NCI-H1417 (cell line): ENCODE measurements at places on chromosomes 3 and 15.

DNA sequence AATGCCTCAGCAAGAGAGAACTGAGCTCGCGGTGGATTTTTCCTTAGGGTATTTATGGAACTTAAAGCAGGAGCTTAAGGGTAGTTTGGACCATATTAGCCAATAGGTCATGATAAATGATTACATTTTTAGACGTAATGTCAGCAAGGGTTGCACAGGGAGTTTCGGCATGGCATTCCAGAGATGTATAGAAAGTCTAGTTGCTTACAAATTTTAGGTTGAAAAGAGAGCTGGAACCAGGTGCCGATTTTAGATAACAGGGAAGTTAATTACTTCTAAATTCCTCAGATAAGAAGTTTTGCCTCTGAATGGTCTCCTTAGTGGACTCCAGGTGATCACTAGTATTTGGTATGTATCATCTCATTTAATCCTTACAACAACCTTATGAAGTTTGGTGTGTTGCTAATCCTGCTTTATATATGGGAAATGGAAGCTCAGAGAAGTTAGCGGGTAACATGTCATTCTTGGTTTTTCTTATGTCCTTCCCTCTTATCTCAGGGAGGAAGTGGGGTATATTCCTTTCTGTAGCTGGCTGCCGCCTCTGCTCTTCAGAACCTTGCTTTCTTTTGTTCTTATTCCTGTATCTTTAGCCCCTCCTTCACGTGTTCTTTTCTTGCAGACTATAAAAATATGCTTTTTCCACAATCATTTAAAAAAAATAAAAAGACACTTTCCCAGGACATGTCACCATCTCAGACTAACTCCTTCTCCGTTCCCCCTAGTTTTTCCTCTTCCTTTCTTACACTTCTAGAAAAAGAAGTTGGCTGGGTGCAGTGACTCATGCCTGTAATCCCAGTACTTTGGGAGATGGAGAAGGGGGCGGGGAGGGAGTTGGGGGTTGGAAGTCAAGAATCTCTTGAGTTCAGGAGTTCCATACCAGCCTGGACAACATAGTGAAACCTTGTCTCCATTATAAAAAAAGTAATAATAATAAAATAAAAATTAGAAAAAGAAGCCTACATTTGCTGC lies 25.7 kb downstream of the IQGAP1 start:
- no peak for DNase-seq

DNA sequence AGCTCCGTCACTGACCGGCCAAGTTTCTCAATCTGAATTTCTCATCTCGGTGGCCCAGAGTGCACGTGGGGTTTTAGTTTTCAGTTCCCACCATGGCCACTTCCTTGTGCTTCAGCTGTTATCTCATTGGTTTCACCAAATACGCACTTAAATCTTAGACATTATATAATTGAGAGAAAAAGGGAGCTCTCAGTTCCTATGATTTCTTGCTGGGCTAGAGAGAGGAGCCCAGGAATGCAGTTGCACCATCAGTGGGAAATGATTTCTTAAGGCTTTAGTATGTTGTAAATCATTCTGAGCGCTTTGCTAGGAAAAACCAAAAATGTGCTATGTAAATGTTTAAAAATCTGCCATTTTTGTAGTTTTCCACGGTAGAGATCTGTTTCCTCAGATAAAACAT lies 53.2 kb downstream of the OXNAD1 start:
- no peak for DNase-seq

DNA sequence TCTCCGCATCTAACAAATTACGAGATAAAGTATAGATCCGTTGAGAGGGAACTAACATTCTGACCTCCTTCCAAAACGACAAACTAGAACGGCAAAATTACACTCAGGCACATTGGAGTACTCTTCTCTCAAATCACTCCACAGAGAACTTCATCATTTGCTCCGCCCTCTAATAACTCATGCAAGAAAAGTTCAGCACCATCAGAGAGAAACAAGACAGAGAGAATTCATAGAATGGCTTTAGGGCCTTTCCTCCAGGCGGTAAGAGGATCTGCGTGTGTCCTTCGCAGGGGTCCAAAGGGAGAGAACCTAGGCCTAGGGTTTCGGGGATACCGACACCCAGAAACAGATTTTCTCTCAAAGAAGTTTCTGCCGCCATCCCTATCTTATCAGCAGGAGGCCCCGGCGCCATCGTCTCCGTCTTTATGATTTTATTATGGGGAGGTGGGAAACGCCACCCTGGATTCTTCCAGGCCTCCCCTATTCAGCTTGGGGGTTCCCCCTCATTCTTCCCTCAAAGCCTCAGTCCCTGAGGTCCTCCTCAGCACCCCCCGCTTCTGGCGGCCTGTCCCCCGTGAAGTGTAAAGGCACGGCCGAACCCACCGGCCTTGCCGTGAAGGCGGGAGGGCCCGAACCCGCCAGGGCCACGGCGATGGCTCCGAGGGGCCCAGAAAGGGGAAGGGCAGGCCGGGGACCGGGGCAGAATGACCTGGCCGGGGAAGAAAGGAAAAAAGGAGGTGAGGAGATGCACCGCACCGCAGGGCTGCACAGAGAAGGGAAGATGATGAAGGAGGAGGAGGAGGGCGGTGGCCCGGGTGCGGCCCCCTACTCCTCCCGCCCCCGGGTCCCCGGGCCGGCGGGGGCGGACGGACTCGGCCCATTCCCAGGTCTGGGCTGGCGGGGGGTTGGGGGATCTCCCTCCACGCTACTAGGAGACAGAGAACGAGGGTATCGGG lies 768 bp downstream of the UBXN7 start:
- DNase-seq, result peak; percentile 19

DNA sequence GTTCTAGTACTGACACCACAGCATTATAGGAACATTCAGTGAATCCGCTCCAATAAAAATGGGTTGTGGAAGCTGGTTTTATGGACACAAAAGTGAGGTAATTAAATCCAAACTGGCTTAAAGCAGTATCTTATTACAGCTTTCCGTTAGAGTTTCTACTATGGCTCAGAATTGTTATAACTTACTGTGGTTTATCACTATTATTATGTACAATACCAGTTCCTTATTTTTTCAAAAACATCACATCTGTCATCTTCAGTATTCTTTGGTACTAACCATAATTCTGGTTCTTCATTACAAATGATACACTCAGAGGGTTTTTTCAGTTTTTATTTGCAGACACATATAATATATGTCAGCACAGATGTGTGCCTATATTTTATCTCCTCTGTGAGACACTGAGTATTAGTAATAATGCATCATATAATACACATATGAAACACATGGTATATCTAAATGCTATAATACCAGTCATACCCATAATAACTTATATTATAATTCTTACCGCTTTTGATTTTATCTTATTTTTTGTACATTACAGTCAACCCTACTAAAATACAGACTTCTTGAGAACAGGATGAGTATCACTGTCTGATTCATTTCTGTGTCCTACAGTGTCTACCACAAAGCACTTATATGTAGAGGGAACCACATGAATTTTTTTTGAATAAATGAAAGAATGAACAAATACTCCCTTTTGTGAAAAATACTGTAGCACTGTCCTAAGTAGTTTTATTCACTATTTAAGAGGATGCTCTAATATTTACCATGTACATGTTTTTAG lies 39.0 kb downstream of the CMSS1 start:
- no peak for DNase-seq

DNA sequence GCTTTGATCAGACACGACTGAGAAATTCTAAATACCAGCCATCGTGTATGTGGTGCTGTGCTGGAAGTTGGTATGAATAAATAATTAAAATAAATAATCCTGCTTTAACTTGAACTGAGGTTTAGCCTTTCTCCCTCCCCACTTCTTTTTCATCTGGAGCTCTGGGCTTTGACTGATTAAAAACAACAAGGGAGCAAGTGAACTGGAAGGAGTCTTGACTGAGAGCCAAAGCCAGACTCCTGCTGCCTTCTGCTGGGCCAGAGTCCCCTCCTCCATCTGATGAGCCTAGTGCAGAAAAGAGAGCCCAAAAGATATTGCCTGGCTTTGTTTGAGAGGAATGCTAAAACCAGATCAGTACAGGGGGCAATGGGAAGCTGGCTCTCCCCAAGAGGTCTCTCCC lies 96.0 kb downstream of the CCNL1 start:
- no peak for DNase-seq

DNA sequence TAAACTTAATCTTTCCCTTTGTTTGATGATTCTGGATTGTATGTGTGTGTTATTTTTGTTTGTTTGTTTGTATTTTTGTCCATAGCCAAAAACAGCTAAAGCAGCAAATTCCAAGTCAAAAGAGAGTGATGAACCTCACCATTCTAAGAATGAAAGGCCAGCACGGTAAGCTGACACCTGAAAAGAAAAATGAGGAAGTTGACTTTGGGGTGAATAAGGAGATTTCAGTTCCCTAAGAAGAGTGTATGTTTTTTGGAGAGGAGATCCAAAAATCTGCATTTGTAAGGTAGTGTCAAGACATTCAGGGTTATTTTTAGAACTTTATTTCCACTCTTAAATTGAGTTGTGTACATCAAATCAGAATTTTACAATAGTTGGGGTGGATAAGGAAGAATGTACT lies 52.3 kb upstream of the UTS2B start:
- no peak for DNase-seq

- DNase-seq, result no peak
These were observed 77.9 kb downstream of the SLC9A9 start for GRCh38 chr3:143770391-143770790.

DNA sequence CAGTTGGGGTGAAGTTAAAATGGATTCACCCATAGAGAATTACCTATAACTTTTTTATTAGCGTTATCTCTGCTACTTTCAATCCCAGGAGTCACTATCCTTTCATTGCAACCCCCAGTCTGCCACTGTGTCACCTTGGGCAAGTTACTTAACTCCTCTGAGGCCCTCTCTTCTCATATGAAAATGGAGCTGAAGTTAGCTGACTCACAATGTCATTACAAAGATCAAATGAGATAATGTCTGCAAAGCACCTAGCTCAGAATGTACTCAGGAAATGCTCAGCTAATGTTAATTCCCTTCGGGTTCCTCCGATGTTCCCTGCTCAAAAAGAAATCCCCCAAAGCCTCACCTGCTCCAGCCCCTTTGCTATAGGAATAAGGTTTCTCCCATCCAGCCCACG lies 50.0 kb downstream of the TRIM42 start:
- no peak for DNase-seq

GRCh38 chr15:48265135-48265534 lies 59.0 kb downstream of the SLC12A1 start:
- no peak for DNase-seq

- no peak for DNase-seq
These were observed 97.3 kb downstream of the SLCO3A1 start for GRCh38 chr15:91950631-91951329.

DNA sequence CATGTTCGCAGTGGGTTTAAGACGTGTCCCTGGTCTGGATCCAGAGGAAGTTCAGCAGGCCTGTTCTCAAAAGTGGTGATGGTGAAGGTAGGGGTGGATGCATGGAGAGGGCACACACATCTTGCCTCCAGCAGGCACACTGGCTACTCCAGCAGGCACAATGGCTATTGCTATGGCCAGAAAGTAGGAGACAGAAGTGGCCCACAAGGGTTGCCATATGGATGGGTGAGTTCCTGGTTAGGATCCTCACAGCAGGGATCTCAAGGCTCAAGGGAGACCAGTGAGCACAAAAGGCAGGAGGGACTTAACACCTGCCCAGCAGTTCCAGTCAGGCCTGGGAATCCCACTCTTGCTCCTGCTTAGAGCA lies 107.9 kb downstream of the LRIG1 start:
- DNase-seq, result no peak

DNA sequence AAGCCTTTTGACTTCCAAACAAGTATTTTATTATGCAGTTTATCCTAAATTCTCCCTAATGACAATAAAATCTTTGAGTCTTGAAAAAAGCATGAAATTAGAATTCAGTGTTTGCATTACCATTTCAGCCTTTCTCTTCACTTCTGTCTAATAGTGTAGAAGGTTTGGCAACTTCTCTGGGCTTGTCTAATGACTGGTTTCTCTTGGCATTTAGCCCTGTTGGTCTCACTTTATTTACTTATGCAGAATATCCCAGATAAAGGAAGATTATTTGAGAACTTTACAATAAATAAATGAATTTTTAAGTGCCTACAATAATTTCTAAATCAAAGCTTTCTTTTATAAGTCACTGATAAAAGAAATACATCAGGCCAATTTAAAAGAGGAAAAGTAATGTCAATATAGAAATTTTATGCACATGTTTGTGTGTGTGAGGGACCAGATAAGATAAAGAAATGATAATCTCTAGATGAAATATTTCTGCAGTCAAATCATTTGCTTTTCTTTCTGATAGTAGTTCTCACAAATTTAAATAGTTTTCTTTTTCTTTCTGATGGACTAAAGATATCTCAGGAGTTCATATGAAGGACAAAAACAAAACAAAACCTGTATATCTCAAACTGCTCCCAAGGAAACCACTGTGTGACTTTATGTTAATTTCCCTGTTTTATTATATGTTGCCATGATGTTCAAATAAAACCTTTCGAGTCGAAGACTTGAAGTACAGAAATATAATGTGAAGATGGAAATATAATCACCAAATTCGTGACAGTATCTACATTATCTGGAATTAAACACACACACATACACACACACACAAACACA lies 533.1 kb upstream of the CBLB start:
- no peak for DNase-seq

- no peak for DNase-seq
These were observed 196.4 kb upstream of the UBE3A start for GRCh38 chr15:25635191-25635590.

DNA sequence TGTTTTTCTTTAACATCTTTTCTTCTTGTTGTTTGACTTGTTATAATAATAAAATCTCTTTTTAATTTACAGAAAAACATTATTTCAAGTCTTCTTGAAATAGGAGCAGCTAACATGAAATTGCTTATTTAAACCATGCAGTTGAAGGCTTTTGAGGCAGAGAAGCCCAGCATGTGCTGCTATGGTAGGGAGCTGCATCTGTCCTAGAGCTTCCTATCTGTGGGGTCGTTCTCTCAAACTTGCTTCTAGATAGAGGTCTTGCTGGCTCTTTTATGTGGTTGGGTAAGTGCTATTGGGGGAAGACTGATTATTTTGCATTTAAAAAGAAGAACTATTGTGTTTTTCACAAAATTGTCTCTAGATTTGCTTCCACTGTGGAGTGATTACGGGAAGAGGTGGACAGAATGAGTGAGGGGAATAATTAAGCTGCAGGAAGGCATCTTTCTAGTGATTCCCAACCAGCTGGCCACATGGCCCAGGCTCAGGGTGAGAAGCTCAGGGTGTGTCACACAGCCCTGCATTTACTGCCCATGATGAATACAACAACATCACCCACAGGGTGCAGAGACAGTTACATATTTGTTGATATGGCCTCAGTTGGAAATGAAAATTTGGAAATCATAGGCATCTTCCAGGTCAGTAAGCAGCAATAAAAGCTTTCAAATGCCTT lies 98.7 kb downstream of the CHST2 start:
- DNase-seq, result no peak

DNA sequence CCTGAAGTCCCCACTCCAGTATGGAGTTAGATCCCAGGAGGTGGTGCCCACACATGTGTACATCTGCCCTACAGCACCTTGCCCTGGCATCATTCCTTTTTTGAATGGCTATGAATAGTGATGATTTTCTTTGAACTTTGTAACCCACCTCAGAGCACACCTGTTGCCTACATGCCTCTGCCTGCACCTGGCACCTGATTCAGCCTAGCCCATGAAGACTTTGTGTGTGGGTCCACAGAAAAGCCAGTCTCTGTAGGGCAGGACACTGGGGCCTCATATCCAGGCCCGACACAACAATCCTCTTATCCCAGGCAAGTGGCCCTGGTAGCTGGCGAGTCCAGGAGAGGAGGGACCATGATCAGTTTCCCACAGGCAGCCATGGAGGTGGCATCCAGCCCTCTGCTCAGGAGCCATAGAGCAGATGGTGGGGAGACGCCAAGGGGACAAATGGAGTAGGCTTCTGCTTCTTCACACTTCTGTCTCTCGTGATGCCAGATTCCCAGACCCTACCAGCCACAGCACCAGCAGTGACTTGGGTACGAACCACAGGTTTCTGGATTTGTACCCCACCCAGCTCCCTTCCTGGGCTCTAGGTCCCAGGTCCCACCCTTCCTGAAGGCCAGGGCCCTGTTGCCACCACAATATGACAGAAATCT lies 230.7 kb downstream of the UACA start:
- no peak for DNase-seq
